Endodermal cell (in vitro differentiated cells): ENCODE measurements at places on chromosomes 11 and 22. TPM values are rescaled to one million over a fixed set of nuclear protein-coding genes. Genes with fewer than 3 reads are reported as not detected.

The TANGO2 gene
- 17.2 and 19.9 TPM in 2 replicates for total RNA-seq

The TNNT3 gene
- total RNA-seq = not detected in 2 replicates

The RPS19BP1 gene
- total RNA-seq = 63.4 to 70.3 TPM (median 66.0 TPM) in 3 replicates

The IL18 gene
- 0.59 to 1.00 TPM in 2 of 3 replicates, not detected in the other for total RNA-seq

The ESAM gene
- total RNA-seq = 0.31 to 0.70 TPM (median 0.46 TPM) in 3 replicates

The DRD4 gene
- total RNA-seq = 1.8 to 7.0 TPM (median 3.1 TPM) in 3 replicates

The SOX10 gene
- total RNA-seq = 12.0 and 13.4 TPM in 2 replicates
